Mesendoderm (in vitro differentiated cells): ENCODE measurements at places on chromosomes 2 and 18.

DNA sequence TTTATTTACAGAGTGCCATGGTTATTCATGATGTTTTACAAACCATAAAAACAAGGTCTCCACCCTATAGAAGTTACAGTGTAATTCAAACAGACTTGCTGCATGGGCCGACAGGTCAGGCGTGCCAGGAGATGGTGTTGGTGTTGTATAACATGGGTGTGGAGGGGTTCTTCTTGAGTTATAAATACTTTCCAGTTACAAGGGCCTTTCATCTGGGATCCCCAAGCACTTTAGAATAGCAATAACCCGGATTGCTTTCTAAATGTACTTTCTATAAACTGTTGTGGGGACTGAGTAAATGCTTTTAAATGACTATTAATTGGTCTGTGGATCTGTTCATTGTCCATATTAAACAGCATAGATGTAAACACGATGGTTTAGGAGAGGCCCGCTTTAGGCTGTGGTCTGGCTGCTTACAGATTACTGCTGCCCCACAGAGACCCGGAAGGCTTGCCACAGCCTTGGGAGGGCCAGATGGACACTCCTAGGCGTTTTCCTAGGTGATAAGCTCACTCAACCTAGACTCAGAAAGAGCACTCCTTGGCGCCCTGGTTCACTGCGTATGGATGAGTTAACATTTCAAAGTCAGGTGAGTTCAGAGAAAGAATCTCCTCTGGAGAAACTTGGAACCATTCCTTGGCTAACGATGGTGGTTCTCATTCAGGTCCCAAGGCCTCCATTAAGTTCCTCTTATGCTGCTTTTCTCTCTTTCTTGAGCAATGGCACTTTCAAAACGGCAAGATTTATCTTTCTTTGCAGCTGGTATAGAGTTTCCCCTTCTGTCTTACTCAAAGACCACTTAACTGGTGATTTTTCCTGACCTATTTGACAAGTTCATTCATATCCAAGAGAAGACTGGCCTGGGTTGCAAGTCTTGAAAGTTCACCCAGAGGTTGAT lies 3.6 kb upstream of the KIAA2012 start:
- DNase-seq = no peak

GRCh38 chr2:95030496-95030895 lies 5.0 kb downstream of the MAL start:
- DNase-seq = peak; percentile 61

GRCh38 chr18:43751203-43751602 lies 473.9 kb upstream of the SYT4 start:
- no peak for DNase-seq

DNA sequence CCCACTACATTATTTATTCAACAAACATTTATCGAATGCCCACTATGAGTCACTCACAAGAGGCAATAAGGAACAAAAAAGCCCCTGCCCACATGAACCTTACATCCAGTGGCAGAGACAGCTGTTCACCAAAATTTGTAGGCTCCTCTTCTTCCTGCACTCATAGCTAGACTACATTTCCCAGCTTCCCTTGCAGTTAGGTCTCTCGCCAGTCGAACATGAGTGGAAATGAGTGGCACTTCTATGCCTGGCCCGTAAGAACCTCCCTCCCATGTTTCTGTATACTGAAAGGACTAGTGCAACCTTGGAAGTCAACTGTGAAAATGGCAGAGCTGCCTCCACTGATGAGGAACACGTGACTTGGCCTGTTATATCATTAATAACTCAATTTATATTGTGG lies 19.4 kb upstream of the NCOA1 start:
- DNase-seq = peak; percentile 35

DNA sequence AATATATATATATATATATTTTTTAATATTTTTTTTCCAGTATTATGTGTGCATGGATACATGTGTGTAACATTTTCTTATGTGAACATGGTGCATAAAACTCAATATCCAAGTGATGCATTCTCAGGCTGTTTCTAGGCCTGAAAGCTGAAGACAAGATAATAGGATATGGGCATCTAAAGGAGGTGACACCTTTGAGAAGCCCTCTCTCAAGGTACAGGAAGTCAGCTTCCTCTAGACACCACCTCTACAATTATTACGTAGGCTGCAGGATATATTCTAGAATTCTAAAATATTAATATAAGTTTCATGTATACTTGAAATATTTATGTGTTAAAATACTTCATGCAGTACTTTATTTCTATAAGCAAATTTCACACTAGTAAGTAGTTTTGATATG lies 327.5 kb downstream of the PTPRM start:
- DNase-seq = no peak

DNA sequence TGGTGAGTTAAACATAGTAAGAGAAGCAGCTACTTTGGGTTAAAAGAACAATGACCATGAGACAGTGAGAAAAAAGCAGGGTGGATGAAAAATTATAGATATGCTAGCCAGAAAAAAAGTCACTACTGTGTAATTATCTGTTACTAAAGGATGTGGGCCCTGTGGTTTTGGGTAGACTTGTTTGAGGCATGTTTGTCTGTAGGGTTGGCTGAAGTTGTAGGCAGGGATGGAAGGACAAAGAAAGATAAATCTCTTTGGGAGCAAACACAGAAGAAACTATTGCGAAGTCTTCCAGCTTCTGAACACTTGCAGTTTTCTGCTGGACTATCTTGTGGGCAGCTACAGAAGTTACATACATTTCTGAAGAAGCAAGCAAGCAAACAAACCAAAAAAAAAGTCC lies 28.2 kb downstream of the RND3 start:
- DNase-seq = no peak

- no peak for DNase-seq
These were observed 717.2 kb downstream of the TRIB2 start for GRCh38 chr2:13433954-13434353.

DNA sequence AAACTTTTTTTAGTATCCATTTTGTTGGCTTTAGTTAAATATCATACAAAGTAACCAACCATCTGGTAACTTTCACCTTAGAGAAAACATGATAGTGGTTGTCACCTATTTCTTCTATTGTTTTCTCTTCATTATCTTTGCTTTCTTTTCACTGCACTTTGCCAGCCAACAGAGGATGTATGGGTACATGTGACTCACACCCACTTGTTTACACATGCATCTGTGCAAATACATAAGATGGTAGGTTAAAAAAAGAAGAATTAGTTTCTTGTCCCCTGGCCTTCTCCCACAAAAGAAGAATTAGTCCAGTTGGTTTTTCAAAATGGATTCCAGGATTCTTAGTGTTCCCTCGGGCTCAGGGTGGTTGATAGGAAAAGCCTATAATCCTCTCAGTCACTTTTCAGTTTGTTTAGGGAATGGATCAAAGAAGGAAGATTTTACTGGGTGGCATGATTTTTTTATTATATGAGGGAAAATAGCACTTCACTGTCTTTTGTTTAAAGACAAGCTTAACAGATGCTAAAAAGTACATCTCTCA lies 46.6 kb downstream of the CDK15 start:
- DNase-seq = no peak

DNA sequence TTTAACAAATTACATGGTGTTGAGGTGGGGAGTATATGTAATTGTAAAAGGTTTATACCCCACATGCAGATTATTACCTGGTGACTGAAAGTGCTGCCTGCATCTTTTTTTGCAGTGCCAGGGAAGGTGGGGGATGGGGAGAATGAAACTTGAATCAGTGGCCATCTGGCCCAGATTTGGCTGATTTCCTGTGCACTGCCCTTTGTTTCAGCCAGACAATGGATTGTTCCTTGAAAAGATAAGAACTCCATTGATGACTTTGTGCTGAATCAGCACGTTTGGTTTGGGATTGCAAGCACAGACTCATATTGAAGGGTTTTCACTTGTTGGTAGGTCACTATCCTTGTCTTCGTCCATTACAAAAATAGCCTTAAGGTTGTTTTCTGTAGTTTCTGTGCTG lies 20.9 kb downstream of the GREB1L start:
- DNase-seq = peak; percentile 76

GRCh38 chr18:74243127-74243526 lies 48.6 kb downstream of the CYB5A start:
- no peak for DNase-seq

DNA sequence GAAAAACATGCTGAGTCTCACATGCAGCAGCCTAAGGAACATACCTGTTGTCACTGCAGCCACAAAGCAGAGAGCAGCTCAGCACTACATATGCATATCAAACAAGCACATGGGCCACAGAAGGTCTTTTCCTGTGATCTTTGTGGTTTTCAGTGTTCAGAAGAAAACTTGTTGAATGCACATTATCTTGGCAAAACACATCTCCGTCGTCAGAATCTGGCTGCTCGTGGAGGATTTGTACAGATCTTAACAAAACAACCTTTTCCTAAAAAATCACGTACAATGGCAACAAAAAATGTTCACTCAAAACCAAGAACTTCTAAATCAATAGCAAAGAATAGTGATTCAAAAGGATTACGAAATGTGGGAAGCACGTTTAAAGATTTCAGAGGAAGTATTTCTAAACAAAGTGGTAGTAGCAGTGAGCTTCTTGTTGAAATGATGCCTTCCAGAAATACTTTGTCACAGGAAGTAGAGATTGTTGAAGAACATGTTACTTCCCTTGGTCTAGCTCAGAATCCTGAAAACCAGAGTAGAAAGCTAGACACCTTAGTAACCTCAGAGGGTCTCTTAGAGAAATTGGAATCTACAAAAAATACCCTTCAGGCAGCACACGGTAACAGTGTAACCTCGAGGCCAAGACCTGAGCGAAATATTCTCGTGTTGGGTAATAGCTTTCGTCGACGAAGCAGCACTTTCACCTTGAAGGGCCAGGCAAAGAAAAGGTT lies 34.1 kb downstream of the ZNF407 start:
- no peak for DNase-seq

GRCh38 chr2:102141970-102142828 lies at the start of gene IL1R1:
Gene IL1R1, plus strand, starts transcription at chr2:102142746. Its CDS starts 14,979 bp downstream, at chr2:102157725.
- peak; percentile 56 for DNase-seq

GRCh38 chr2:59034837-59035236 lies 793.7 kb upstream of the FANCL start:
- DNase-seq = peak; percentile 10

DNA sequence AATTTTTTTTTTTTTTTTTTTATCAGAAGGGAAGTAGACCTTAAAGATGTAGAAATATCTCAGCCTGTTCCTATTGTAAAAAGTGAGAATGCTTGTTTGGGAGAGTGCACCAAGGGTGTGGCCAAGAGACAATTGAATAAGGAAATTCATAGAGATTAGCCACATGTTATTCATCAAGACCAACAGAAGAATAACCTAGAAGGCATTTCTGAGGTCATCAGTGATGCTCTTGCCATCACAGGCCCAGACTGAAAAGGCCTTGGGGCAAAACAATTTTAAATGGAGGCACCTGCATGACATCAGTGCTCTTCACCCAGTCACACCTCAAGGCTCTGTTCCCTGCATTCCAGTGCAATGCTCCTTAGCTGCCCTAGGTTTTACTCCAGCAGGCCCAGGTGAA lies 2043.3 kb upstream of the PIK3C3 start:
- no peak for DNase-seq

DNA sequence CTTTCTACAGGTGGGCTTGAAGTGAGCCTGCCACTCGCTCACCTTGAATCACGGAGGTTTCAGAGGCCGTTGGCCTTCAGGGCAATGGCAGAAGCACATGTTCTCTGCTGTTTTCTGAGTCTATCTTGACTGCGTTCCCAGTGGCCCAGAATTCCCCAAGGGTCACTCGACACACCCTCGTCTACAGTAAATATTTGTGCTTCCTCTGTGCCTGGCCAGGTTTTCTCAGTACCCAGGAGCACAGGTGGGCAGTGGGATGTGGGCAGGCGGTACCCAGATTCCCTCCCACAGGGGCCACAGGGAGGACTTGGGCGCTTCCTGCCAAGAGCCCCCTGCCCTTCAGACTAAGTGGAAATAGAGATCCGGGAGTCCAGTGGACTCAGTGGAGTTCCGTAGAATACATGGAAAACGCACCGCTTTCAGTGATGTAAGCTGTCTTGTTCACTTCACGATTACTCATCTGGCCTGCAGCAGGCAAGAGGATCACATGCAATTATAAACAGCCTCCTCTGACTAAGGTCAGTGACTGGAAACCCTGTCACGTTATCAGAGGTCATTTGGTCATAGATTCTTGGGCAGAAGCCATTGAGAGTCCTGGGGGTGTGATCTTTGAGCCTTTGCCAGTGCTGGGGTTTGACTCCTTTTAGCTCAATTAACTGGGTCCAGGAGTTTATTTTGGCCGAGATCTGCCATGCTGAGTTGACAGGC lies 179.8 kb downstream of the NEDD4L start:
- DNase-seq = peak; percentile 51

- no peak for DNase-seq
These were observed 25.1 kb downstream of the STAT1 start for GRCh38 chr2:190988910-190989309.

DNA sequence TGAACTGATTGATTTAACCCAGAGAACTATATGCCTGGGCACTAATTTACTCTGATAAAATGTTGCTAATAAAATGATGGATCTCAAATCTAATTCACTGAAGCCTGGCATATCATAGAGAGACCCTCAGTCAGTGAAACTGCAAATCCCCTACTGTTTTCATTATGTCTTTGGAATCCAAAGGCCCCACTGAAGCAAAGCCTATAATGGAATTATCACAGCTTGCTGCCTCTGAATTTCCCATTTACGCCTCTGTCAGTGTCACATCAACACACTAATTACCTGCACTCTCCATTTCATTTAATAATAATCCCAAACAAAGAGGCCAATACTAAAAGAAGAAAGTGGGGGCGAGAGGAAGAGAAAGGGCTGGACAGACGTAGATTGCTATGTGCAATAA lies 470.9 kb downstream of the MBD2 start:
- peak; percentile 53 for DNase-seq

GRCh38 chr2:45964223-45964841 lies 312.9 kb downstream of the PRKCE start:
- no peak for DNase-seq

- DNase-seq = peak; percentile 50
These were observed 7.1 kb downstream of the NEURL3 start for GRCh38 chr2:96498021-96498431.

GRCh38 chr2:112680666-112681101 lies 34.9 kb downstream of the SLC20A1 start:
- DNase-seq = no peak

DNA sequence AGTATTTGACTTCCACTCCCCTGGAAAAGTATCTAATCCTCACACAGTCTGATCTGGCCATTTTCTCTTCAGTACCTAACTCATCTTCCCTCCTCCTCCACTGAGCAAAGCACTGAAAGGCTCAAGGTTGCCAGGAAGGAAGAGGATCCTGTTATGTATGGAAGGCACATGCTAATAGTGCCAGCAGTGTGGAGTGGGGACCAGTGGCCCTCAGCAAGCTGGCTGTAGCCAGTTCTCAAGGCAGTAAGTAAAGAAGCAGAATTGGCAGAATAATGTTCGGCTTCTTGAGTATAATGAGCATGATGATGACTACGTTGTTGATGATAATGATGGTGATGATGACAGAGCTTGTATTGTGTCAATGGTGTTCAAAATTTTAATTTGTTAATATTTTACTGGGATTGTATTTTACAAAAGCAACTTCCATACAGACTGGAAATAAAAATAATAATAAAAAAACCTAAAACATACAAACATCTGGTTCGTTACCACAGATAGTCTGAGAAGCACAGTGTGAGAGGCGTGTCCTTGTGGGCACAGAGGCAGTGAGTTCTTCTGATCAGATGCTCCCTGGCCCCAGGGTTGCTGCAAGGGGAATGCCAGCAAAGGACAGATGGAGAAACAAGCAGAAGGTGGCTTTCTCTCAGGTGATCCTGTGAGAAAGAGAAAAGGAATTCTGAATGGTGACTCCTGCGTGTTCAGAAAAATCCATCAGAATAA lies 528.8 kb downstream of the CMPK2 start:
- no peak for DNase-seq
